ENCODE measurements at places on chromosomes 4 and X. TPM values are rescaled to one million over a fixed set of nuclear protein-coding genes. Genes with fewer than 3 reads are reported as not detected.

The SRPX2 gene
- 4.0 TPM for total RNA-seq

The MTNR1A gene
- total RNA-seq: not detected

The ASMT gene
- not detected for total RNA-seq

The AFP gene
- not detected for total RNA-seq

The KLKB1 gene
- 0.98 TPM for total RNA-seq

The FOXO4 gene
- 10.7 TPM for total RNA-seq

The MAOB gene
- 0.09 TPM for total RNA-seq
